ENCODE measurements at places on chromosomes 12 and 14. TPM values are rescaled to one million over a fixed set of nuclear protein-coding genes. Genes with fewer than 3 reads are reported as not detected.

The KCNC2 gene
- not detected for total RNA-seq

The NINJ2 gene
- 106 TPM for total RNA-seq

The DEGS2 gene
- total RNA-seq = 0.75 TPM

The TEP1 gene
- total RNA-seq = 25.7 TPM

The SLC16A7 gene
- total RNA-seq = 3.8 TPM

The LALBA gene
- total RNA-seq = not detected

The RHOF gene
- total RNA-seq = 2.9 TPM

The SOAT2 gene
- not detected for total RNA-seq

The TOMM20L gene
- total RNA-seq = not detected

The HHIPL1 gene
- total RNA-seq = 0.13 TPM

The KLRC2 gene
- total RNA-seq = not detected

DNA sequence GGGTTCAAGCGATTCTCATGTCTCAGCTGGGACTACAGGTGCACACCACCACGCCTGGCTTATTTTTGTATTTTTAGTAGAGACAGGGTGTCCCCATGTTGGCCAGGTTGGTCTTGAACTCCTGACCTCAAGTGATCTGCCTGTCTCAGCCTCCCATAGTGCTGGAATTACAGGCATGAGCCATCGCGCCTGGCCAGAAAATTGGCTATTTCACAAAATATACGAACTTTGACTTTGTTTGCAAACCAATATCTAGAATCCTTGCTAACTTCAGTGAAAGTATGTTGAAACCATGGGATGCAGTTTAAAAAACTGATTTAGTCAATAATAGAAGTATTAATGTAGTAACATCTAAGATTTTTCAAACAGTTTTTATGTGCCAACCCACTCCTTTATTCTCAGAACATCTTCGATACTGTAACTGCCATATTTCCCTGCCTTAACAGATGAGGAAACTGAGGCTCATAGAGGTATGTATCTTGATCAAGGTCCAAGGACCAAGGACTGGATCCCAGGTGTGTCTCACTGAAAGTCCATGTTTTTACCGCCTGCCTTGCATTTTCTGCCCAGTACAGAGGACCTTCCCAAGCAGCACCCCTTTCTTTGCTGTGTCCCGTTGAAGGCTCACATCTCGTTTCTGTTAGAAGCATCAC, 54.5 kb downstream of the SMOC1 start:
- DNase-seq = no peak
- no peak overlapping the region for H3K27ac ChIP-seq
- no peaks in the 10 kb centered on the region for H3K4me1 ChIP-seq
- H3K27me3 ChIP-seq = no peaks in the 10 kb centered on the region

DNA sequence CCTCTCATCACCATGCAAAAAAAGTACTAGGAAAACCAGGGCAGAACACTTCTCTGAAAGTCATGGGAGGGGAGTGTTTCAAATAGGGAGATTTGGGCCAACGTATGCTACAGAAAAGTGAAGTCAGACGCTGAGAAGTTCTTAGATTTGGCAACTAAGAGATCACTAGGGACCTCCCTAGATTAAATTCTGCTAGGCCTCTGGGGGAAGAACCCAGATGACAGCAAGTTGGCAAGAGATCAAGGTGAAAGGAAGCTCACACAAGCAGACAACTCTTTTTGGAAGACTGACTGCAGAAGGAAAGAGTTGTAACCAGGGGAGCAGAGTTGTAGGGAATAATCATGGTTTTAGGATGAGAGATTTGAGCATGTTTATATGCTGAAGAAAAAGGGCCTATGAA, 20.7 kb downstream of the IQSEC3 start:
- no peak for DNase-seq
- H3K4me1 ChIP-seq = no peaks in the 10 kb centered on the region
- H3K36me3 ChIP-seq = no peaks in the 10 kb centered on the region
- no peak overlapping the region for H3K4me3 ChIP-seq

DNA sequence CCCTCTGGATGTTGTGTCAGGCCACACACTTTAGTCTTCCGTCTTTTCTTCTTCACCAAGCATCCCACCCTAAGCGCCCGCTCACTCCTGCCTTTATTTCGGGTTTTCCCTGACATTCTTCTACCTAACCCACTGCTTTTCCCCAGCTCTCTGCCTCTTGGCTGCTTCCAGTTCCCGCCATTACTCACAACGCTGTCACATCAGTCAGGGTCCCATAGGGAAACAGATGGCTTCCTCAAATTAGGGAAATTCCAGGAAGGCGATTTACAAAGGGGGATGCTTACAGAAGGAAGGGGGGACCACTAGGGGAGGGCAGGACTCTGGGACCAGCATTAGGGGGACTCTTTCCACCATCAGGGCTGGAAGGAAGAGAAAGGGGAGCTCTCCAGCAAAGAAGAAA, 9.2 kb upstream of the PPP1R13B start:
- no peak for DNase-seq
- H3K27ac ChIP-seq = no peak overlapping the region
- H3K36me3 ChIP-seq = no peaks in the 10 kb centered on the region

DNA sequence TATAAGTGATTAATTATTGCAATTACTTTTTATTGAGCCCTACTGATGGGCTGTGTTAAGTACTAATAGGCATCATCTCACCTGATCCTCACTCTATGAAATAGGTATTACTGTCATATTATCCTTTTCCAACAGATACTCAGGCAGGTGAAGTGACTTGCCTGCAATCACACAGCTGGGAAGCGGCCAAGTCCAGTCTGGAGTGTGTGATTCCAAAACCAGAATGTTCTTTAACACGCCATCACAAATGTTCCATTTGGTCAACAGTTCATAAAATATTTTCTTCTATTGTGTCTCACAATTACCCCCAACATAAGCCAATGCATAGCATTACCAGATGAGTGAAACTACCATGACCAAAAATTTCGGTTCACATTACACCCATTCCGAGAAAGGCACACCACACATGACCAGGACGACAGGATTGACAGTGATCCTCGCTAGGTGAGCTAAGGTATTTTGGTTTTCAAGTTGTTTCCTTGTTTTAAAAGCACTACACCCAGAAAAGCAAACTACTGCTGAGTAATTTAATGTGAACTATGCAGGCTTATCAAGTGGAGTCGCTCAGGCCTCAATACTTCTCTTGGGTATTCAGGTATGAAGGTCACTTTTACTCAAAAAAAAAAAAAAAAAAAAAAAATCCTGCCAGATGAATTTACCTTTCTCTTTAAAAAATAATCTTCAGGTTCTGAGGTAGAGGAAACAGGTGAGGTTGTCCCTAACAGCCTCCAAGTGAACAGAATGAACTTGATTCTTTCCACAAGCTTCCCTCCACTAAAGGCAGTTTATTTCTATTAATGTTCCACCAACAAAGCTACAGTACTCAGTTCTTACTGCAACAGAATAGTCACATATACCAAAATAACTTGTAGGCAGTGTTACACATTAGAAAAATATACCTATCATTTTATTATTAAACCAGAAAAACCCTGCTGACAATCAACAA, 2.4 kb downstream of the VPS37B start:
- H3K4me3 ChIP-seq = no peak overlapping the region
- H3K27ac ChIP-seq = peak overlapping the region; percentile 85
- H3K27me3 ChIP-seq = no peaks in the 10 kb centered on the region
- H3K4me1 ChIP-seq = peaks cover 62% of the 10 kb centered on the region
- no peak for DNase-seq

DNA sequence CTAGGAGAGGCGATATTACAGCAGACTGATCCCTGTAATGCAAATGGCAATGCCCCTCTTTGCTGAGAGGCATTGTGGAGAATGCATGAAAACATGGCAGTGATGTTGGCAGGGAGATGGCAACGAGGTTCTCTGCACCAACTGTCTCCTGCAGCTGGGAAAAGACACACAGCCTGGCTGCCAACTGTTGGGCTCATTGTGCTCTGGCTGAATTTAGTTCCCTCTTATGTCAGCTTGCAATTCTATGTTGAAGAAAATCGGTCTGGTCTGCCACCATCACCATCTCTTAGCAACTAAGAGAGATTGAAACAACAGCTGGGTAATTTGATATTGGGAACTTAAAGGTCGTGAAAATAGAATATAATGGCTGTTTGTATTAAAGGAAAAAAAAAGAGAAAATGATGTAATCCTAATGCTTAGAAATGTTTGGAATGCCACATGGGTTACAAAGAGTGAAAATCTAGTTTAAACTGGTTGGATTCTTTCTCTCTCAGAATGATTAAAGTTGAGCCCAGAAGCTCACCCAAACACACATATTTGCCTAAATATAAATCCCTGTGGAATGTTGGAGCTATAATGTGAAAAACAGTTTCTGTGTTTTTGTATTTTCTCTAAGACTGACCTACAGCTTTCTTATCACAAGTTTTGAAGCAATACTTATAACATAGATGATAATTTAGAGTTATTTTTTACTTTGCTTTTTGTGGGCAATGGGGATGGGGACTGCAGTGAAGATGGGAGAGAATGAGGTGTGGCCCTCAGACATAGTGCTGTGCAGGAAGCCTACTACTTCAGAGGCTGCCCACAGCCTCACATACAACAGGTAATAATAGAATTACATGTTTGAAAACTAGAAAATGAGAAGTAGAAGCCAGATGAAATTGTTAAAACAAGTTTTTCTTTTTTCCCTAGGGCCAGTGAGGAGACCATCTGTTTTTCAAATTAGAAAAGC, 143.7 kb downstream of the AKAP6 start:
- no peak overlapping the region for H3K4me3 ChIP-seq
- H3K4me1 ChIP-seq = peaks cover 53% of the 10 kb centered on the region
- H3K27me3 ChIP-seq = no peaks in the 10 kb centered on the region
- no peaks in the 10 kb centered on the region for H3K36me3 ChIP-seq
- peak overlapping the region; percentile 70 for H3K27ac ChIP-seq

GRCh38 chr14:92956961-92957360, 34.0 kb downstream of the CHGA start:
- no peaks in the 10 kb centered on the region for H3K27me3 ChIP-seq
- H3K4me1 ChIP-seq = no peaks in the 10 kb centered on the region
- no peaks in the 10 kb centered on the region for H3K36me3 ChIP-seq

GRCh38 chr12:131167334-131167733, 213.6 kb downstream of the ADGRD1 start:
- no peak for DNase-seq
- H3K4me1 ChIP-seq = no peaks in the 10 kb centered on the region
- H3K27me3 ChIP-seq = no peaks in the 10 kb centered on the region
- H3K4me3 ChIP-seq = no peak overlapping the region
- H3K27ac ChIP-seq = no peak overlapping the region

DNA sequence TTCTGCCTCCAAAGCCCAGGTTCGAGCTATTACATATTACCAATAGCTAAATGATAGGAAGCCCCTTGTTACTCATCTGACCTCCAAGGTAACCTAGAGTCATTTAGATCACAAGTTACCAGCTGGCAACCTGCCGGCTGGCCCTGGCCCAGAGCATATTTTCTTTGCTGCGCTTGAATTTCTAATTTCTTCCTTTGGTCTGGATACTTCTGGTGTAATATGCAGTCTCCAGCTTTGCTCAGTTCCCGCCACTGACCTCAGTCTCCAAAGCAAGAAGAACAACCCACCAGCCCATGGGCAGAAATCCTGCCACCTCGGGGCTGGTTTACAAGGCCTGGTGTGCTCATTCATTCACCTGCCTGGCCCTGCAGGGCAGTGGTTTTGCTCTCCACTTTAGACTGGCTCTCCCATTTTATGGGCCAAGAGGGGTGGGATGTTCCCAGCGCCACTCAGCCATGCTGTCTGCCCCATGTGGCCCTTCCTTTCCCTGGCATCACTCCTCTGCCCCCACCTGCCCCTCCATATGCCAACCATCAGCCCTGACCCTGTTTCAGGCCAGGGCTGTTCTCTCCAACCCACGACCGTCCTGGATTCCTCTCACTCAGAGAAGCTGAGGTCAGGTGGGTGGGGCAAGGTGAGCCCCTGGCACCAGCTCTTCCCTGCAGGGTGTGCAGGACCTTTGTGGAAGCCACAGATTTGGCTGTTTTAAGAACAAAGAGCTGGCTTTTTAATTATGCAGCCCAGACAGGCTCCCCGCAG, 76.0 kb downstream of the PRIMA1 start:
- no peak overlapping the region for H3K27ac ChIP-seq
- no peak for DNase-seq
- H3K36me3 ChIP-seq = no peaks in the 10 kb centered on the region
- no peak overlapping the region for H3K4me3 ChIP-seq
- no peaks in the 10 kb centered on the region for H3K27me3 ChIP-seq
- H3K4me1 ChIP-seq = no peaks in the 10 kb centered on the region

GRCh38 chr12:57240926-57241401, 10.0 kb downstream of the STAC3 start:
- no peaks in the 10 kb centered on the region for H3K36me3 ChIP-seq
- H3K4me3 ChIP-seq = peak overlapping the region; percentile 64
- H3K27ac ChIP-seq = peak overlapping the region; percentile 41

DNA sequence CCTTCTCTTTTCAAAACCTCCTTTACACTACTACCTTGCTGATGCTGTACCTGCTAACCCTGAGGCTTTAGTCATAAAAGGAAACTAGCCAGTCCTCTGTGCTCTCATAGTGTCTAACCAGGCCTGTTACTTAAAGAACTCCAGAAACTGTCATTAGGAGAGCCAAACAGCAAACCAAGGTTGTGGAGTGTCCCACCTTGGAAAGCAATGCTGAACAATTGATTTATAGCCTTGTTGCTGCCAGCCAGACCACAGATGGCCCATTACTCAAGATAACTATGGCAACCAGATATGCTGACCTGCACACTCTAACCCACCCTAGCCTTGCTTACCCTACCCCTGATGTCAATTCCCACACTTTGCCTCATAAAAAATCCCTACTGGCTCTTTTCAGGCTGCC, 26.5 kb upstream of the BCAT1 start:
- no peak overlapping the region for H3K4me3 ChIP-seq
- H3K4me1 ChIP-seq = no peaks in the 10 kb centered on the region
- H3K27me3 ChIP-seq = no peaks in the 10 kb centered on the region

DNA sequence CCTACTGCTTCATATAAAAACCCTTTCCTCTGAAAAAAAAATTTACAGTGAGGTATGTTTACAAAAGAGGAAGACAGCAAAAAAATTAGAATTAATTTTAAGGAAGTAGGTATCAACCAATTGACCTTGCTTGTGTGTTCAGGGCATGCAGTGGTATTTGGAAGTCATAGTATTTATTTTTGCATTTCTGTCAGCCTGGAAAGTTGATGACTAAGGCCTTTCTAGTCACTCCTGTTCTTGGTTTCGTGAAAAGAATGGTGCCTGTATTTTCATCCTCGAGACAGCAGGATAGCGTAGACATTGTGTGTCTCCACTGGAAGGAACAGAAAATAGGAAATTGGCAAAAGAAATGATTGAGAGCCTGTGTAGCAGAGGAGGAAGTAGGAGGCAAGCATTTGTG, 24.5 kb downstream of the SLC16A7 start:
- no peak overlapping the region for H3K4me3 ChIP-seq
- no peaks in the 10 kb centered on the region for H3K4me1 ChIP-seq
- no peaks in the 10 kb centered on the region for H3K36me3 ChIP-seq
- H3K27me3 ChIP-seq = no peaks in the 10 kb centered on the region
- no peak overlapping the region for H3K27ac ChIP-seq

- no peak overlapping the region for H3K4me3 ChIP-seq
- H3K27me3 ChIP-seq = no peaks in the 10 kb centered on the region
- H3K4me1 ChIP-seq = no peaks in the 10 kb centered on the region
Measured at GRCh38 chr14:98171654-98172053, 1100.3 kb downstream of the BCL11B start.

GRCh38 chr12:53419756-53420155, 3.9 kb upstream of the AMHR2 start:
- no peak for DNase-seq
- no peaks in the 10 kb centered on the region for H3K27me3 ChIP-seq
- peaks cover 3% of the 10 kb centered on the region for H3K4me1 ChIP-seq
- no peaks in the 10 kb centered on the region for H3K36me3 ChIP-seq
- no peak overlapping the region for H3K4me3 ChIP-seq

GRCh38 chr14:67963545-67963944, 144.0 kb downstream of the RAD51B start:
- H3K36me3 ChIP-seq = no peaks in the 10 kb centered on the region
- DNase-seq = no peak
- H3K27ac ChIP-seq = no peak overlapping the region
- no peak overlapping the region for H3K4me3 ChIP-seq

All from gastrocnemius medialis (tissue), 4 donors.